ENCODE measurements at places on chromosomes 7 and 10. TPM values are rescaled to one million over a fixed set of nuclear protein-coding genes. Genes with fewer than 3 reads are reported as not detected.

Gene SLC26A3
- not detected for total RNA-seq

Gene AKR1C4
- total RNA-seq, result not detected

DNA sequence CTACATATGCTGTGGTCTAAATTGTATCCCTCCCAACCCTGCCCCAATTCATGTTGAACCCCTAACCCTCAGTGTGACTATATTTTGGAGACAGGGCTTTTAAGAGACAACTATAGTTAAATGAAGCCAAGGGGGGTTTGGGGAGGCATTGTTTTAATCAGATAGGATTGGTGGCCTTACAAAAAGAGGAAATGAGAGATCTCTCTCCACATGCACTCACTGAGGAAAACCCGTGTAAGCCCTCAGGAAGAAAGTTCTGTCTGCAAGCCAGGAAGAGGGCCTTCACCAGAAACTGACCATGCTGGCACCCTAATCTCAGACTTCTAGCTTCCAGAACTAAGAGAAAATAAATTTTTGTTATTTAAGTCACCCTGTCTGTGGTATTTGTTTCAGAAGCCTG lies 276.7 kb downstream of the KIF20B start:
- DNase-seq, result no peak

DNA sequence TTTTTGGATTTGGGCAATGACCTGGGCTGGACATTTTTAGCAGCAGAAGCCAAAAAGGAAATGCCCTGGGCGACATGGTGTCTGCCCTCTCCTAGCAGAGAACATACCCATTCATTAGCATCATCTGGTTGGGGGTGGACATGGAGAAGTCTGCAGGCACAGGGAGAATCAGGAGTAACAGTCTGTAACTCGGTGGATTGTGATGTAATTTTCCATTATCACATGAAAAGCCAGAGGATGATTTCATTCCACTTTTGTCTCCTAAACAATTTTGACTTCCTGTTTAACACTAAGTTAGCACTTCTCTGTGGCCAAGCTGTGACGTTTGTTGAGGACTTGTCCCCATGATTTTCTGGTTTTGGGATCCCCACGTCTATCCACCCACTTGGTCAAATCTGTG lies 153.8 kb upstream of the HABP2 start:
- no peak for DNase-seq

- no peak for DNase-seq
Observed at GRCh38 chr7:143120691-143121405, 11.0 kb upstream of the PIP start.

DNA sequence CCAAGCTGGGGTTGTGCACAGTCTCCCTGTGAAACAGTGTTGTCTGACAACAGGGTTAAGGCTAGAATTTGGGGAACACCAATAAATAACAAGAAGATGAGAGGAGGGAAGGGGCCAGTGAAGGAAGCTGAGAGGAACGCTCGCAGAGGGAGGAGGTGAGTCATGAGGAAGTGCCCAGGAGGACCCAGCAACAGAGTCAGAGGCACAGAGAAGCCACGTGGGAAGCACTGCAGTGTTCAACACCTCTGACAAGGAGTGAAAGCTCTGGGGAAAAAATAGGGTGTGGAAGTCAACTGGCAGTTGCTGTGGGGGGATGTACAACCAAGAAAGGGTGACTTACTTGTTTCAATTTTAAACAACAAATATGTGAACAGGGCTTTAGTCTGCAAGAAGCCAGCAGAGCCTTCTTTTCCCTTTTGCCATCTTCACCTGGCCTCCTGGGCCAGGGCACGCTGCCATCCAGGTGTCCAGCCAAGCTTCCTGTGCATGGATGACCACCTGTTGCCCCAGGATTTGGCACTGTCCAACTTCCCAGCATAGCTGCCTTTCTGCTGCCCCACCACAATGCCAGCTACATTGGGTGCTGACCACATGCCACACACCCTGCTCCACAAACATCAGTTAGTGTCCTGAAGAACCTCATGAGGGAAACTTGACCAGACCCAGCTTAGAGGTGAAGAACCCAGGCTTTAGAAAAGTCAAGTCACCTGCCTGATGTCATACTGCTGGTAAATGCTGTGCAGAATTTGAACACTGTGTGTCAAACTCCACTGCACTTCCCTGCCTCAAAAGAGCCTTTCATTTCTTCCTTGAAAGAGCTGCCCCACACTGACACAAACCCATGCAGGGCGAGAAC lies 69.6 kb downstream of the ATXN7L1 start:
- no peak for DNase-seq

GRCh38 chr7:118280319-118281012 lies 56.0 kb downstream of the ANKRD7 start:
- DNase-seq, result no peak

Gene ANKRD22
- 0.13 TPM for total RNA-seq

- DNase-seq, result no peak
Observed at GRCh38 chr10:124652200-124652599, 92.0 kb downstream of the FAM53B start.

- DNase-seq, result no peak
Observed at GRCh38 chr10:50541921-50542320, 81.8 kb downstream of the SGMS1 start.

Gene HMX2
- not detected for total RNA-seq

All from cardiac septum (tissue), 1 donor.